Hematopoietic multipotent progenitor cell (in vitro differentiated cells): ENCODE measurements at places on chromosomes 7 and 10. TPM values are rescaled to one million over a fixed set of nuclear protein-coding genes. Genes with fewer than 3 reads are reported as not detected.

- DNase-seq = no peak
These were observed 42.0 kb downstream of the GALNT17 start for GRCh38 chr7:71173955-71174354.

CEP55 gene
- 0.81 TPM for total RNA-seq

DNA sequence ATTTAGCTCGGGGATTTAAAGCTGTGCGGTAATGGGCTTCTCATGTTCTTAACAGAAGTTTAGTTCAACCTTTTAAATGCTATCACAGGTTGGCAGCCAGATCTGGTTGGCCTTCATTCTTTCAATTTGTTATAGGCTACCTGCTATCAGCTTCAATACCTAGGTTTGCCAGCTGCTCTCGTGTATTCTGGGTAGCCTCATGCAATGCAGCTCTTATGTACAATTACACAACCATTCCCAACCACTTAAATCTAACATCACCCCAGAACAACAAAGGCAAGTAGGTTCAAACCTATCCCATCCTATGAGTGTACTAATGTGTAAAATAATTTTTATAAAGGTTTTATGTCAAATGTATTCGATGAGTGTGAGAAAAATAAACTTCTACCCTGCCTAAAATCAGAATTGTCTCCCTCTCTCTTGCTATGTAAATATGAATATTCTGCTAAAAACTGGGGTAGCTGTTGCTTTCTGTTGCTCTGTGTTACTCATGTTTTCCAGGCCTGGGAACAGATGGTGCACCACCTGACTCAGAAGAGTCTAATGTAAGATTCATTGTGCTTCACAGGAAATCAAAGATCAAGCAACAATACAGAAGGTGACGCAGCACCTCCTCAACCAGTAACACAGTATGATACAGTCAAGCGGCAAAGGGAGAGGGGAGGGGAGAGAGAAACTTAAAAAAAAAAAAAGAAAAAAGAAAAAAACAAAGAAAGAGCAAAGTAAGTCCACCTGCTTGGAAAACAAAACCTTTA, 188.6 kb downstream of the ETV1 start:
- DNase-seq = no peak

GIMAP6 gene
- 67.1 TPM for total RNA-seq

DNA sequence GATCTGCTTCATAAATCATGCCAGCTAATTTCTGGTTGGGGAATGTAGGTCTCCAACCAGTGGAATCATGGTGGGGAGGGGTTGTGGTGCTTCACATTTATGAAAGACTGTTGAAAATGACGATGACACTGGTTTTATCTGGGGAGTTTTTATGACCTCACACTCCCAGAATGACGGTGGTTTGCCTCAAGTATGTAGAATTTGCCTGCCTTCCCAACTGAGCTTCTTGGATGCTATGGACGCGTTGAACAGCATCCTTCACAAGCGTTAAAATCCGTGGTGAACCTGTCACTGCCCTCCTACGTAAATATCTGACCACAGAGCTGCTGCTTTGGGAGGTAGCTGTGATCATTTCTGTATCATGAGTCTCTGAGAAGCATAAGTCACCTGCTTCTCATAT, 3.3 kb downstream of the INSYN2A start:
- no peak for DNase-seq

DNA sequence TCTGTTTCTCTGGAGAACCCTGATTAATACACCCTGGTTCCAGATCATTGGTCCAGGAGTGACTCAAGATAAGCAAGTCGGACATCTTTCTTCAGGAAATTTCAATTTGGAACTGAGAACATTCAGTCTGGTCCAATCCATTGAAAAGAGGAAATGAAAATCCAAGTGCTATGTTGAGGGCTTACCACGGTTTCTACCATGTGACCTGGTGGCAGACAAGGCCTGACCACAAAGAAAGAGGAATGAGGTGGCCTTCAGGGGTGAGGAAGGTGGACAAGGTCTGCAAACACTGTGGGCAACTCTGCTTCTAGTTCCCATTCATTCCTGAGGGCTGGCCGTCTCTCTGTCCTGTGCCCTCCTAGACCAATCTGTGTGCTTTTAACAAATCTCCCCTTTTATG, 149.2 kb upstream of the GHITM start:
- DNase-seq = no peak

DNA sequence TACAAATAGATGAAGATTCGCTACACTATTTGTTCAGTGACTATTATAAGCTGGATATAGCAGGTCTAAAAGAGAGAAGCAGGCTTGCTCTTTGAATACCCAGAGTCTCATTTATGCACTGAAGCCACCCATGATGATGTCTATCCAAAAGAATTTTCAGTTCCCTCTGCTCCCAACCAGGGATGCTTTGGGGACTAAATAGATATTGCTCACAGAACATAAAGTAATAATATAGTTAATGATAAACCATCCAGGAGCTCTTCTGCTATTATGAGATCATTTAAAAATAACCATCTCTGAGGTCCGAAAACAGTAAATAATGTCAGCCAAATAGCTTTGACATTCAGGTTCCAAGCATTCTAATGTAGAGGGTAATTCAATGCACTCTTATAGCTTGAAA, 875.4 kb downstream of the SORCS3 start:
- DNase-seq = no peak

DNA sequence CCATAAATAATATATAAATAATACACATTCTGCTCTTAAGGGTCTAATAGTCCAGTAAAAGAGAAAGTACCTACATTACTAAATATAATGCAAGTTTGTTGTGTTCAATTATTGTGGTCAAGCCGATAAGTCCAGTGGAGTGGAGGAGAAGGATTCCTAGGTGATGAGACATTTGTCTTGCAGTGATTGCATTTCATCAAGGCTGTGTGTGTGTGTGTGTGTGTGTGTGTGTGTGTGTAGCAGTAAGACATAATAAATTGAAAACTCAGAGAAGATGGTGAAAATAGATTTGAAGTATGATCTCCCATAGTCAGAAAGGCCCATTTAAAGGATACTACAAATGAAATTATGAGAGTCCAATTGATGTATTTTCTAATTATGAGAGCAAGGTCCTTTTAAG, 192.5 kb upstream of the SEMA3C start:
- DNase-seq = no peak

FAM13C gene
- total RNA-seq = not detected

- no peak for DNase-seq
These were observed 30.9 kb upstream of the CFAP46 start for GRCh38 chr10:132972986-132973902.

GRCh38 chr7:22861576-22861975, 38.9 kb upstream of the TOMM7 start:
- no peak for DNase-seq

GRCh38 chr7:89123871-89124270, 328.3 kb upstream of the TEX47 start:
- no peak for DNase-seq

GPR37 gene
- total RNA-seq = under 0.01 TPM

GRCh38 chr10:35885076-35885475, 243.0 kb upstream of the FZD8 start:
- DNase-seq = no peak

DNA sequence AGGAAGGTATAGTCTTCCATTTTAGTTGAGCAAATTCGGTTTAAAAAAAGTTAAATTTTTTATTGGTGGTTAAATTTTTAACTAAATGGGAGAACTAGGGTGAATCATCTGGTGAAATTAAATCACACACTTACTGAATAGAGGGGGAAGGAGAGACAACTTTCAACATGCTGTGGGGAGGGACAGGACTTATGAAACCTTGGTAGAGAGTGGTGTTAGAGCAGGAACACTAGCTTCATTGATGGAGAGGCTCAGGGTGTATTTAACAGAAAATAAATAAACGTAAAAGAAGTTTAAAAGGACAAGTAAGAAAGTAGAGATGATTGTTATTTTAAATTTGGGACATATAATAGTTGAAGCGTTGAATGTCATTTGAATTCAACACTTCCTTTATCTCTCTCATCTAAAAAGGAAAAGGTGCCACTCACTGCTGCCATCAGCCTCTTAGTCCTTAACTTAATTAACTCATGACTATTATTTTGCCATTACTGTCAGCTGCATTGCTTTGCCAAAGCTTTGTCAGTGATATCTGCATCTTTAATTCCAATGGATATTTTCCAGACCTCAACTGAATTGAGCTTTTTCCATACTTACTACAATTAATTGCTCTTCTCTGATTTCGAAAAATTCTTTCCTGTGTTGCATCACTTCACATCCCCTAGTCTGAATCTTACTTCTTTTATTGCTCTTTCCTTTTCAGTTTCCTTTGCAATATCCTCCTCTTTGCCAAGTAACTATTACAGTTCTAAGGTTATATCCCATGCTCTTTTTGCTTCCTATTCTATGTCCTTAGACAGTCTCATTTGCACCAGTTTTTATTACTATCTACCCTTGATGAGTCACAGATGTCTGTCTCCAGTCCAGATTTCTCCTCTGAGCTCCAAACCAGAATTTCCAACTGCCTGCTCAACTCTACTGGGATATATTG, 71.7 kb downstream of the GNAT3 start:
- no peak for DNase-seq

GRCh38 chr10:2076528-2076927, 339.2 kb upstream of the ADARB2 start:
- no peak for DNase-seq

- no peak for DNase-seq
These were observed 88.5 kb upstream of the ZNF479 start for GRCh38 chr7:57220746-57221145.

DNA sequence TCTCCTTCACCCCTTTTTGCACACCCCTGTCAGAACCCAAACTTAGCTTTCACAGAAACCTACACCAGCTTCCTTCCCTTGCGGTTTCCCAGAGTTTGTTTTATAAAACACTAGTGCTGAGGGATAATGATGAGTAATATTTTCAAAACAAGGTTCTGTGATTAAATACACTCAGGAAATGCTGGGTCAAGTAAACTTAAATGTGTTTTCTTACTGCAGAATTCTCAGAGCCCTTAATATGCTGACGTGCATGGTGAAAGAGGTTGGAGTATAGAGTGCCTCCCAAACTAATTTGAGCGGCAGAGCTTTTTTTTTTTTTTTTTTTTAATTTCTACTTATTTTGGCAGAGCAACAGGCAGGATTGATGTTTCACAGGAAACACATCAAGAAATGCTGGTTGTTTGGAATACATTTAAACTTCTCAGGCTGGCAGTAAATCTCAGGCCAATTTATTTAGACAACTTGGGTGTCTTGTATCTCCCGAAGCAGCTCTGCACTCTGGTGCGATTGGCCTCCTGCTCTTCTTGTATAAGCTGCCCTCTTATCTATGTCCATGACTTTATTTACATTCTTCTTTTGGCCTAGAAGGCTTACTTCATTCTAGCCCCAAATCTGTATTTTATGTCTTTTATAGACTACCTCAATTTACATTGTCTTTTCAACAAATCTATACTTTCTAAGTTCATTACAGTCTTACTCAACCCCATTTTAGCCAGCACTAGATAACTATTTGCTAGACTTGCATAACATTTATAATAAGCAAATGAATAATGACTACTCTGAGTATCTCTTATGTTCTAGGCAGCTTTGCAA, 165.4 kb downstream of the BMPER start:
- DNase-seq = no peak

NME8 gene
- total RNA-seq = 0.27 TPM

CYP2C8 gene
- 0.27 TPM for total RNA-seq

CALY gene
- total RNA-seq = not detected

DNA sequence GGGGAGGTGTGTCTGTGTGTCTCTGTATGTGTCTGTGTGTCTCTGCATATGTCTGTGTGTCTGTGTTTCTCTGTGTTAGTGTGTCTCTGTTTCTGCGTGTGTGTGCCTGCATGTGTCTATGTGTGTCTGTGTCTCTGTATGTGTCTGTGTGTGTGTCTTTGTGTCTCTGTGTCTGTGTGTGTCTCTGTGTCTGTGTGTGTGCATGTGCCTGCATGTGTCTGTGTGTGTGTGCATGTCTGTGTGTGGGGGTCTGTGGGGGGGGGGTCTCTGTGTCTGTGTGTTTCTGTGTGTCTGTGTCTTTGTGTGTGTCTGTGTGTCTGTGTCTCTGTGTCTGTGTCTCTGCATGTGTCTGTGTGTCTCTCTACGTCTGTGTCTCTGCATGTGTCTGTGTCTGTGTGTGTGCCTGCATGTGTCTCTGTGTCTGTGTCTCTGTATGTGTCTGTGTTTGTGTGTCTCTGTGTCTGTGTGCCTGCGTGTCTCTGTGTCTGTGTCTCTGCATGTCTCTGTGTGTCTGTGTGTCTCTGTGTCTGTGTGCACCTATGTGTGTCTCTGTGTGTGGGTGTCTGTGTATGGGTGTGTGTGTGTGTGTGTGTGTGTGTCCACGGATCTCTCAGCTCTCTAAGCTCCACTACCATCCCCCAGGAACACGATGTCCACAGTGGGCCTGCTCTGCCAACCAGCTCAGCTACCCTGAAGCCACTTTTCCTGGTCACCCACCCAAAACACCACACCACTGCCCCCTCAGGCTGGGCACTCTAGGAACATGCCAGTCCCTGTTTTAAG, 41.7 kb downstream of the RASGEF1A start:
- DNase-seq = no peak

- DNase-seq = no peak
These were observed 7.1 kb downstream of the CPVL start for GRCh38 chr7:29139191-29139590.

DNA sequence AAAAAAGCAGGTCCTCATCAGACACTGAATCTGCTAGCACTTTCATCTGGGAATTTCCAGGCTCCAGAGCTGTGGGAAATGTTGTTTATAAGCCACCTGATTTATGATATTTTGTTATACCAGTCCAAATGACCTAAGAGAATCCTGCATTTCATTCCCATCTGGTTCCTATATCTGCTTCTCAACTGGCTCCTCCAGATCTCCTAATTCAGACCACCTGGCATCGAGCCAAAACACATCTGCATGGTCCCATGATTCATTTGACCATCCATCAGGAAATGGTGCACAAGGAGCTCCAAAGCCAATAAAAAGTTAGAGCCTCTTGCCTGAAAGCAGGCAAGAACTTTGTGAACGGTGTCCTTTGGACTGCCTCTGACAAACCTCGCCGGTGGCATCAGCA, 108.9 kb downstream of the IPMK start:
- DNase-seq = no peak

ARL3 gene
- total RNA-seq = 1.1 TPM

GRCh38 chr10:82801289-82801688, 926.3 kb downstream of the NRG3 start:
- DNase-seq = no peak

DNA sequence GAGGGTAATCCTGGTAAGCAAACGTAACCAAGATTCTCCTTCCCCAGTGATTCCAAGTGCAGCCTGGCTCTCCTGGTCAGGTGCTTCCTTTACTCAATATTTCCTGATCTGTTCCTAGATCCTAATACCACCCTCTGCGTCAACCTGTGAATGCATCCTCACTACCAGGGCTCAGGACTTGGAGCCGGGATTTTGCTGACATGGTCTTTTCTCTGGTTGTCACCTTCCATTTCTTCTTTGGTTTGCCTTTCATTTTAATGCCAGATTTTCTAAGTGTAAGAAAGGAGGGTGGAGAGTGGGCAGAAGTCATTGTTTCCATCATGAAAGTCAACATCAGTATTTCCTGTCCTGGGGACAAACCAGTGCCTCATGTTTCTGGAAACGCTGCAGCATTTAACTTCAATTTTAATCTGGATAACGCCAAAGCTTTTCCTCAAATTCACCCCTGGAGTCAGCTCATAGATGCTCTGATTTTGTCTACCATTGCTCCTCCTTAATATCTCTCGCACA, 210.4 kb upstream of the ZNF32 start:
- no peak for DNase-seq

- DNase-seq = no peak
These were observed 187.7 kb downstream of the MTERF1 start for GRCh38 chr7:91692800-91693199.

GRCh38 chr10:92153-92552, 43.1 kb upstream of the TUBB8 start:
- DNase-seq = no peak

- DNase-seq = no peak
These were observed 648.1 kb downstream of the ANKRD7 start for GRCh38 chr7:118872568-118872967.
